B cell (primary cell): ENCODE measurements at places on chromosomes 7 and 10.
A peak's percentile ranks its signal among the peaks of the same experiment; 100 is the strongest.

DNA sequence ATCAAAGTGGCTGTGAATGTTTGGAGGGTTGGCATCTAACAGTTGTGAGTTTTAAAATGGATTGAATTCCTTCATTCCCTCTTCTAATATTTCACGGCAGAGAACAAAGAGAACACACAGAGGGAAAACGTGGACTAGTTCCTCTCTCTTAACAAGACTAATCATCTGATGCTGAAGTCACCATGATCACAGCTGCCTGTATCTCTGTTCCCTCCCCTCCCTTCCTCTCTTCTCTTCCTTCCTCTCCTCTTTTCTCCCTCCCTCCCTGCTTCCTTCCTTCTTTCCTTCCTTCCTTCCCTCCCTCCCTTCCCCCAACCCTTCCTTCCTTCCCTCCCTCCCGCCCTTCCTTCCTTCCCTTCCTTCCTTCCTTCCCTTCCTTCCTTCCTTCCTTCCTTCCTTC is 10.0 kb upstream of the GJD4 start:
- no peak for DNase-seq

GRCh38 chr7:158281441-158281840 is 306.2 kb downstream of the PTPRN2 start:
- DNase-seq = no peak

- DNase-seq = no peak
Observed at GRCh38 chr10:125441151-125441550, 241.8 kb downstream of the TEX36 start.

GRCh38 chr10:51308116-51308515 is 233.8 kb downstream of the PRKG1 start:
- DNase-seq = no peak

DNA sequence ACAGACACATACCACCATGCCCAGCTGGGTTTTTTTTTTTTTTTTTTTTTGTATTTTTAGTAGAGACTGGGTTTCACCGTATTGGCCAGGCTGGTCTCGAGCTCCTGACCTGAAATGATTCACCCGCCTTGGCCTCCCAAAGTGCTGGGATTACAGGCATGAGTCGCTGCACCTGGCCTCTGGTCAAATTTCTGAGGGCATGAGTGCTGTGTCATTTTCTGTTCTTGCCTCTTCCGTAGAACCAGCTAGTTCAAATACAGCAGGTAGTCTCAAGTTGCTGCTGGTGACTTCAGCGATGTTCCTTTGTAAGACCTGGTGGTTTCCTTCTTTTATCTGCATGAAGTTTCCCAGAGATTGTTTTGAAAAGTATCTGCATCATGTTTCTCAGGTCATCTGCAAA is 134.8 kb upstream of the SHH start:
- no peak for DNase-seq

DNA sequence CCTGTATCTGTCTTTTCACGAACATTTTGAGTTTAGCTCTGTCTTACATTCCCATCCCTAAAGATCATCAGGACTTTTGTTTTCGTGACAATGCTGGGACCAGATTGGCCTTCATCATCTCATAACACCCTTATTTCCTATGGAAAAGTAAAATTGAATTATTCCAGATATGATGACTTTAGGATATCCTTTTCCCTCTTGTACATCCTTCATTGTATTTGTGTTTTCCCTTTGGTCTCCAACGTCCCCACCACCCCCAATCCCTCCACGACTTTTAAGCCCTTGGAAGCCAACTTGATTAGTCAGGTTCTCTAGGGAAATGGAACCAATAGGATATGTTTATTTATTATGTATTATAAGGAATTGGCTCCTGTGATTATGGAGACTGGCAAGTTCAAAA is 167.6 kb downstream of the ARL4A start:
- DNase-seq = no peak

DNA sequence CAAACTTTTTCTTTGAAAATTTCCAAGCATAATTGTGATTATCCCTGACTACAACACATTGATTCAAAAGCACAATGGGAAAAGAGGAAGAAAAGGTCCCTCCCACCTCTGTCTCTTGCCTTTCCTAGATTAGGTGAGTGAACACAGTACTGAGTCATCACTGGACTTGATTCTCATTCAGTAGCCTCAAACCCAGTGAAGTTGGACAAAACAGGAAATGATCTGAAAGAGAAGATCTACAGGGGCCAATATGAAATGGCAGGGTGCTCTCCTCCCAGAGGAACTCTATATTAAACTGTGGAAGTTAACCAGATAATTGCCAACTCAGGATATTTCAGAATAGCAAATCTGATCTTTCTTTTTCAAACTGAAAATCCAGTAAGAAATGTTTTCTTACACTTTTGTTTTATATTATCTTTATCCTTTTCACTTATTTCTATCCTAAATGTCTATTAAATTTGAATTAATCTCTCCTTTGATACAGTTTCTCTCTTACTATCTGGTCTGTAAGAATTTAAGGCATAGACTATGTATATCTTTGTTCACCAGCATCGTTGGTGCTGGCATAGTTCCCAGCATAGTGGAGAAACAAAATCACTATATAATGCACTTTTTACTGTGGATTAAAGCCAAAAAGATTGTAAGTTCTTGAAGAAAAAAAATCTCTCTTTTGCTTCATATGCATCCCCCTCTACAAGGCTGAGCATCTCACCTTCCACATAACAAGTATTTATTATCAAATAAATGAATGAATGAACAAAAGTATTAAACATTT is 41.4 kb upstream of the IKZF1 start:
- peak; percentile 14 for DNase-seq
